Muscle of arm (tissue), 14 donors: ENCODE measurements at places on chromosomes 13 and 19.

DNA sequence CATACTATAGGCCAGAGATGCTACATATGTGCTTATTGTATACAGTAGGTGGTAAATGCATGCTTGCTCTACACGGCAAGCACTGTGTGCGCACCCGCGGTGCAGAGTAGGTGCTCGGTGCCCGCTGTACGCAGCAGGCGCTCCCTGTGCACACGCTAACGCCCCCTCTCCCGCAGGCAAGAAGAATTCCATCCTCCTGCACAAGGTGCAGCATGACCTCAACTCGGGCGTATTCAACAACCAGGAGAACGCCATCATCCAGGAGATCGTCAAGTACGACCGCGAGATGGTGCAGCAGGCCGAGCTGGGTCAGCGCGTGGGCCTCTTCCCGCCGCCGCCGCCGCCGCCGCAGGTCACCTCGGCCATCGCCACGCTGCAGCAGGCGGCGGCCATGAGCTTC lies 17.7 kb downstream of the POLRMT start:
- no peak for DNase-seq

GRCh38 chr19:42095814-42096230 lies 19.9 kb downstream of the ZNF574 start:
- no peak for DNase-seq

- DNase-seq = no peak
These were observed 21.1 kb downstream of the PPP1R37 start for GRCh38 chr19:45114116-45114515.

- peak; percentile 76 for DNase-seq
These were observed at the start of gene CNN1 for GRCh38 chr19:11538232-11539036. Gene CNN1, plus strand, starts transcription at chr19:11538851. Its CDS starts 77 bp downstream, at chr19:11538928.

DNA sequence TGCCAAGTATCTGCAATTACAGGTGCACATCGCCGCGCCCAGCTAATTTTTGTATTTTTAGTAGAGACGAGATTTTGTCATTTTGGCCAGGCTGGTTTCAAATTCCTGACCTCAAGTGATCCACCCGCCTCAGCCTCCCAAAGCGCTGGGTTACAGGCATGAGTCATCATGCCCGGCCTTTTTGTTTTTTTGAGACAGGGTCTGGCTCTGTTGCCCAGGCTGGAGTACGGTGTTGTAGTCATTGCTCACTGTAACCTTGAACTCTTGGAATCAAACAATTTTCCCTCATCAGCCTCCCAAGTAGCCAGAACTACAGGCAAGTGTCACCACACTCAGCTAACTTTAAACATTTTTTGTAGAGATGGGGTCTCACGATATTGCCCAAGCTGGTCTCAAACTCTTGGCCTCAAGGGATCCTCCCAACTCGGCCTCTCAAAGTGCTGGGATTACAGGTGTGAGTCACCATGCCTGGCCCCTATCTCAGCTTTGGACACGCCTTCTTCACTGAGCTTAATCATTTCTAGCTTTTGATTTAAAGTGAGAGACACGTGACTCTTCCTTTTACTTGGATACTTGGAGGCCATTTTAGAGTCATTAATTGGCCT lies 4.0 kb upstream of the IRGC start:
- no peak for DNase-seq

DNA sequence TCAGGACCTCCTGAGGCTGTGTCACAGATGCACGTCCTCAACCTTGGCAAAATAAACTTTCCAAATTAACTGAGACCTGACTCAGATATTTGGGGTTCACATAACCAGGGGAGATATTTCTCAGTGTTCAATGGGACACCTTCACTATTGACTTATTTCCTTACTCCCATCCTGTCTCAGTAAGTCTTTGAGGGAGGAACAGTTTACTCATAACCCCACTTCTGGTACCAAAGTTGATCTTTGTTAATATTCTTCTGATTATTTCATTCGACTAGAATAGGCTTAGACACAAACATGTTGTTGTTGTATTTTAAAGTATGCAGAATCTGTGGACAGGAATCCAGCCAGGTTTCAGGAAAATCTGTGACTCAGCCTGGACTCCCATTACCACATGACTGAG lies 34.6 kb upstream of the CHST8 start:
- no peak for DNase-seq

GRCh38 chr19:46111376-46111775 lies 13.1 kb downstream of the IGFL3 start:
- no peak for DNase-seq

- no peak for DNase-seq
These were observed 162.1 kb downstream of the NHLRC3 start for GRCh38 chr13:39200249-39200910.

GRCh38 chr13:80083081-80083852 lies 257.7 kb downstream of the SPRY2 start:
- peak; percentile 45 for DNase-seq

DNA sequence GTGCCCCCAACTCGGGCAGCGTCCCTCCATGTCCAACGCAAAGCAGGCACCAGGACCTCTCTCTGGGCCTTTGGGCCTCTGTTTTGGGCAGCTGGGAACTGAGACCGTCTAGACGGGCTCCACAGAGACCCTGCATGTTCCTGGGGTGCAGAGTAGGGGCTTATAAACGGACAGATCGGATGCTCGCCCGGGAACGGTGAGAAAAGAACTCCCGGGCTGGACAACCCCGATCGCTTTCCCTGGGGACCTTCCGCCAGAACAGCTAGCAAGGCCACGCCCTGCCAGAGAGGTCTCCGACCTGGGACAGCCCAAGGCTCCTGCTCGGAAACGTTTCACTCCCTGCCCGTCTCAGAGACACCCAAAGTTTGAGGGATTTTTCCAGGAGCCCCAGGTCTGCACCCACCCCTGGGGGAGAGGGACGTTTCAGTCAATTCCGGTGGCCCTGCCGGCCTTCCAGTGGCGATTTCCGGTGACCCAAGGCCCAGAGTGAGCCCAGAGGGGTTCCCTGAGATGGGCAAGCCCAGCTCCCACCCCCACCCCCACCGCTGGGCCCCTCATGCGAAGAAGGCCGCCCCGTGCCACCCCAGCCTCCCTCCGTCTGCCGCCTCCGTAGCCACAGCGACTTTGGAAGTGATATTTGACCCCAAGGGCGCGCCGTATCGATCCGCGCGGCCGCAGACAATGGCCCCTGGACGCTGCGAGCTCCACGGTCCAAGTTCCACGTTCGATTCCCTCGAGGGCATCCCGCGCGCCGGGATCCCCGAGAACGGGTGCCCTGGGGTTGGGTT lies 1.7 kb downstream of the NR2F6 start:
- no peak for DNase-seq

- DNase-seq = no peak
These were observed 210.9 kb downstream of the FGF14 start for GRCh38 chr13:102190930-102191329.

GRCh38 chr13:48160606-48161278 lies 65.8 kb upstream of the MED4 start:
- DNase-seq = no peak

- no peak for DNase-seq
These were observed 478.1 kb upstream of the NBEA start for GRCh38 chr13:34464011-34464410.

DNA sequence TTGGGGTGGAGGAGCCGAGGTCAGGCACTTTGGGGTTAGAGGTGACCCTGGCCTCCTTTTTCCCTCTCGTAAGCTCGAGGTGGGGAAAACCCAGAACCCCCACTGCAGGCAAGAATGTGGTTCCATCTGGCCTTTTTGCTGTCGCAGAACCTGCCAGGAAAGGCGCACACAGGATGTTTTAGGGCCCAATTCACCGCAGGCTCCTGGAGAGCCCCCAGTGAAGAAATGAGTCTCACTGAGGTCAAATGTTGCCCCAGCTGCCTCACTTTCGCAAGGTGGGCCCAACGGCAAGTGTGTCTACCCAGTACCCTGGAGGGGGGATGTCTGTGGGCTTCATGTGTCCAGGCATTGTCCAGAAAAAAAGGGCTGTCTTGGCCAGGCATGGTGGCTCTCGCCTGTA lies 61.8 kb downstream of the PEX11G start:
- DNase-seq = no peak

DNA sequence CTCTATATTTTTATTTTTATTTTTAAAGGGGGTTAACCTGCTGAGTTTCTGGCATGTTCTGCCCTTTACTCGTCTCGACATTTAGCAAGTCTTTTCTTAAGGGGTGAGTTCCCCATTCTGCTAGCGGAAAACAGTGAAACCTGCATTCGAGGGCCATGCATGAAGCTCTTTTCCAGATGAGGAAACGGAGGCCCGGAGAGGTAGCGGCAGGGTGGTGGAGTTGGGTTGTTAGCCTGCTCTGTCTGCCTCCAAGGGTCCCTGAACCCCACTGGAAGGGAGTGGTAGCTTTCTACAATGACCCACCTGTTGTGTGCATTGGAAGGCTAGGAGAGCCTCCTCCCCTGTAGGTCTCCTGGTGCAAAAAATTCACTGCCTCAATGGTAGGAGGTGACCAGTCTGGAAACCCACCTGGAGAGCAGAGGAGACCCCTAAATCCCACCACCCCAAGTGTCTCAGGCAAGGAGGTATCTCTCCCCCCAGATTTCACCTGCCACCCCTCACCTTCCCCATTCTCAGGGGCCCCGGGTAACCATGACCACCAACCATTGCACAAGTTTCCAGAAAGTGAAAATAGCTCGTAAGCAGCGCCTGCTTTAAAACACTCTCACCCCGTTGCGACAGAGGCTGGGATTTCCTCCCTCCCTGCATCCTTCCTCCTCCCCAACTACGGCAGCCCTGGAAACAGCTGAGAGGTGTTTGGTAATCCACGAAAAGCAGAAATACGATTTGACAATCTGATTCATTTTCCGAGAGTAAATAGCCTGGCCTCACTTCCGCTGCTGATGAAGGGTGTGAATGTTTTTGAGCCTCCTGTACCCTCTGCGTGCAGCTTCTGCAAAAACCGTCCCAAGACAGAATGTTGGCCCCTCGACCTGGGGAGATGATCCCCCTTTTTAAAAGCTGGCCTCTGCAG lies 3.5 kb downstream of the KLF2 start:
- DNase-seq = no peak

- DNase-seq = no peak
These were observed 38.9 kb upstream of the SERP2 start for GRCh38 chr13:44334751-44335150.

DNA sequence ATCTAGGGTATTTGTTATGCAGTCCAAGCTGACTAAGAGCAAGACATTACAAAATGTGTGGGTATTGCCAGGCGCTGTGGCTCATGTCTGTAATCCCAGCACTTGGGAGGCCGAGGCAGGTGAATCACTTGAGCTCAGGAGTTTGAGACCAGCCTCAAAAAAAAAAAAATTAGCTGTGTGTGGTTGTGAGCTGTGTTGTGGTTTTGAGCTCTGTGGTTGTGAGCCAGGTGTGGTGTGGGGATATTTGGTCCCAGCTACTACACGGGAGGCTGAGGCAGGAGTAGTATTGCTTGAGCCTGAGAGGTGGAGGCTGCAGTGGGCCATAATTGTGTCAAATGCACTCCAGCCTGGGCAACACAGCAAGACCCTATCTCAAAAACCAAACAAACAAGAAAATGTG lies 5.6 kb upstream of the KEAP1 start:
- DNase-seq = no peak

DNA sequence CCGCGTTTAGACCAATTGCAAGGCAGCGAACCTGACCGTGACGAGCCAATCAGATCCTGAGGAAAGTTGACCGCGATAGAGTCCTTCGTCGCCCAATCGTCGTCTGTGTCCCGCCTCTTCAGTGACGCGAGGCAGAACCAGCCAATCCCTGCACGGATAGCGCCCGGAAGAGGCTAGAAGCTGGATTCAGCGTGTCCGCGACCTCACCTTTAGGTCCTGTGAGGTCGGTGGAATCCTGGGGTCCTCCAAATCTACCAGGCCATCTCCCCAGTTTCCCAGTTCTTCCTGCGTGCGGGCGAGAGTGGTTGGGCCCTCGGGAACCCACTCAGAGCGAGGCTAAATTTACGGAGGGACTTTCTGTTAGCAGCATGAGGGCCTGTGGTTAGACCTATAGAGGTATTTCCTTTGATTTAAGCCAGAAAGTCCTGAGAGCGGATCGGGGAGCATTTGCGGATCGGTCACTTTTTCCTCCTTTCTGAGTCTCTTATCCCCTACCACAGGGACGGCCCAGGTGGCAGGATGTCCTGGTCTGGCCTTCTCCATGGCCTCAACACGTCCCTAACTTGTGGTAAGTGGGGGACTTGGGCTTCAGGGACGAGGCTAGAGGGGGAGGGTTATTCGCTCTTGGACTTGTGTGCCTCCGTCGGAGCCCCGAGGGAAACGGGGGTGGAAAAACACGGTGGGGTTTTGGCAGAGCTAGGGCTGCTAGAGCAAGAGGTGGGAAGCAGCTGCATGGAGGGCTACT lies at the start of gene MRPS12:
Gene MRPS12, plus strand, starts transcription at position 169 of the 745 bp plus-strand sequence. Its CDS starts 351 bp downstream, at position 520.
- peak; percentile 99 for DNase-seq

GRCh38 chr13:25267715-25268114 lies 19.6 kb downstream of the MTMR6 start:
- DNase-seq = no peak

- DNase-seq = no peak
These were observed 244.0 kb upstream of the RXFP2 start for GRCh38 chr13:31495336-31495735.

DNA sequence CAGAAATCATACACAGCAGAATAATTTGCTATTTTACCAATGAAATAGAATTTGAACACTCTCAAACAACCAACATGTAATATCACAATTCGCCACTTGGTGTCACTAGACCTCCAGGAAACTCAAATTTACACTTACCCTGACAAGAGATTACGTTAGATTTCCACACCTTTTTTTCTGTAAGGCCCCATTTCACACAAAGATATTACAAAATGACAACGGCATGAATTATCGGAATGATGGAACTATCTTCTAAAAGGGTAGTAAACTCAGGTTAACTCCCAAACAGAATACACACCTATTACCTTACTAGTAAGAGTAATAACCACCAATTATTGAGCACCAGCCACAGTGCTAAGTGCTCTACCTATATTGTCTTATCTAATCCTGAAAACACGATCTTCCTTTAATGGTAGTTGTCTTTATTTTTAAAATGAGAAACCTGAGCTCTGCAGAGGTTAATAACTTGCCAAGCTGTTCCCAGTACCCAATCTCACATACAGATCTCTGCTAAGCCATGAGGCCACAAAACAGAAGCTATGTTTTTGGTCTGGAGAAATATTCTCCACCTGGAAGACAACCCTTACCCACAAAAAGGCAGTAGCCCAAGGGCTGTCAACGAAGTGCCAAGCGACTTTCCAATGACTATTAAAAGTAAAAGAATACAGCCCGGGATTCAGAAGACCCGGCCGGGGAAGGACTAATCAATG lies 152.4 kb downstream of the DCLK1 start:
- peak; percentile 89 for DNase-seq

DNA sequence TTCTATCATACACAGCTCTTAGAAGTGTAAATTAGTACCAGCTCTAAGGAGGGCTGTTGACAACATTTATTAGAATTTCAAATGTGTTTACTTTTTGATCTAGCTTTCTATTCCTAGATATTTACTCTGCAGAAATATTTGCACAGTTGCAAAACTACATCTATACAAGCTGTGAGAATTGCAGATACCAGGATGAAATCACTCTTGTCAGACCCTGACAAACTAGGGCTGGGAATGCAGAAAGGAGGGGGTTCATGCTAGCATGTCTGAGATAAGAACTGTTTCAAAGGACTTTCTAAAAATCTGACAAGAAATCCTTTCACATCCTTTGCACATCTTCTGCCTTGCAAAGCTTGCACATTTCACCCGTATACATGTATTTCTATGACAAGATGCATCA lies 11.8 kb upstream of the PABPC3 start:
- no peak for DNase-seq

- no peak for DNase-seq
These were observed 33.6 kb downstream of the SKA3 start for GRCh38 chr13:21142766-21143165.

- no peak for DNase-seq
These were observed 9.8 kb downstream of the TSHZ3 start for GRCh38 chr19:31339411-31339810.
